ENCODE measurements at places on chromosomes 1 and 21.
A peak's percentile ranks its signal among the peaks of the same experiment; 100 is the strongest.

- DNase-seq, result no peak
These were observed 598.4 kb downstream of the RWDD3 start for GRCh38 chr1:95832370-95832769.

DNA sequence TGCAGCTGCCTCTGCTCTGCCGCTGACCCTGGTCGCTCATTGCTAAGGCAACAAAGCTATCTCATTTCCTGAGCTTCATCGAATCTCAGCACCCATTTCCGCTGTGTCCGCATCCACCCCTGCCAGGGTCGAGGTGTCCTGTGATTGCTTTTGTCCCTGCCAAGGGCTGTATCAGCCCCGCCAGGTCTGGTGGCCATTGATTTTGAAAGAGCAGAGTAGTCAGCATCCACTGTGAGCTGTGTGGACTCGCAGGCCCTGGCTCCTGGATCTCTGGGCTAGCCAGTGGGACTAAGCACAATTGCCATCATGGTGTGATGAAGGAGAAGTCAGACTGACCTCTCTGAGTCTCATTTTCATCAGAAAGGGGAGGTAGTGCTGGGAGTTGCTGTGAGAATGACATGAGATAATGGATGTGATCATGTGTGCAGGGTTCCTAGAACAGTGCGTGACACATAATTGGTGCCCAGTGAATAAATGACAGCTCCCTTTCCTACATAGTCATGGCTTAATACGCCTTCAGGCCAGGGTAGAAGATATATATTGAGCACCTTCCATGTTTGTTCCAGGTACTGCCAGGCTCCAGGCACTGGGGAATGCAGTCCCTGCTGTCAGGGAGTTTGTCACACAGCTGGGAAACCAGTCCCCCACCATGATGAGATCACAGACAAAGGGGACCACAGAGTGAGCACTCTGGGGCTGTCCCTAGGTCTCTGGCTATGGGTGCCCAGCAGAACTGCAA is 32.1 kb downstream of the NAV1 start:
- DNase-seq, result no peak

DNA sequence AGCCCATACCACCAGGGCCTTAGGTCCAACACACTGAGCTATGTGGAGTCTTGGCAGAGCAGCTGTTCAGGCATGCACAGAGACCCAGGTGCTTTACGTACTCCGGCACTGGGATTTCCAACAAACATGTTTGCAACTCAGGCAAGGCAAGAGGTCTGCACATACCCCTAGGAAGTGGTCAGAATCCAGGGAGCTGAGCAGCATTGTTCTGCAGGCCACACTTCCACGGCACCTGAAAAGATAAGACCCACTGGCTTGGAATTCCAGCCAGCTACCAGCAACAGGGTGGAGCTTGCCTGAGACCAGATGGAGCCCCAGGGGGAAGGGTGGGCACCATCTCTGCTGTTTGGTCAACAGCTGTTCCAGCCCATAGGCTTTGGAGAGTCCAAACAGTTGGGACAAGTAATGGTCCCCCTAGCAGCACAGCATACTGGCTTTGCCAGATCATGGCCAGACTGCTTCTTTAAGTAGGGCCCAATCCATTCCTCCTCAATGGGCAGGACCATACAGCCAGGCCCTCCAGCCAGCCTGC is 51.7 kb upstream of the LRRC8B start:
- DNase-seq, result no peak

GRCh38 chr1:84883286-84883685 is 9.7 kb downstream of the LPAR3 start:
- DNase-seq, result no peak

DNA sequence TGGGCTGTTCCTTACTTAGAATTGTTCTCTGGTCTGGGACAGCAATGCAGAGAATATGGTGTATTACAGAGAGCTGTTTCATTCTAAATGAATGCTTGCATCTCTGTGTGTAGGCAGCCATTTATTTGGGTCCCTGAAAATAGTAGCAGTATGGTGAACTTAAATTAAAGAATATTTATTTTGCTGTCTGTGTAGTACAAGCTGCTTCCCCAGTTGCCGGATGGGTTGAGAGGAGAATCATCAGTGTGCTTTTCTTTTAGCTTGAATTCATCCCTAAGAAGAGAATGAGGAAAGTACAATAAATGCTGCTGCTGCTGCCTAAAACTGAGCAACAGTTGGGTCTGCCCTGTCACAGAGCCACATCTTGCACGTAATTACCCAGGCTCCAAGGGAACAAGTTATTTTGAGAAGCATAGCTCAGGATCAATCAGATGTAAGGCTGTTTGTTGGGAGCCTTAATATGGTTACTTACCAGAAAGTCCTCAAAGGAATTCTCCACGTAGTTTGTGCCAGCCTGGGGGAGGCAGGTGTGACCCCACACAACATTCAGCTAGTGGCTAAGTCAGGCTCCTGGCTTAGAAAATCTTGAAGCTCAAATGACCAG is 16.6 kb downstream of the ACTN2 start:
- DNase-seq, result no peak

DNA sequence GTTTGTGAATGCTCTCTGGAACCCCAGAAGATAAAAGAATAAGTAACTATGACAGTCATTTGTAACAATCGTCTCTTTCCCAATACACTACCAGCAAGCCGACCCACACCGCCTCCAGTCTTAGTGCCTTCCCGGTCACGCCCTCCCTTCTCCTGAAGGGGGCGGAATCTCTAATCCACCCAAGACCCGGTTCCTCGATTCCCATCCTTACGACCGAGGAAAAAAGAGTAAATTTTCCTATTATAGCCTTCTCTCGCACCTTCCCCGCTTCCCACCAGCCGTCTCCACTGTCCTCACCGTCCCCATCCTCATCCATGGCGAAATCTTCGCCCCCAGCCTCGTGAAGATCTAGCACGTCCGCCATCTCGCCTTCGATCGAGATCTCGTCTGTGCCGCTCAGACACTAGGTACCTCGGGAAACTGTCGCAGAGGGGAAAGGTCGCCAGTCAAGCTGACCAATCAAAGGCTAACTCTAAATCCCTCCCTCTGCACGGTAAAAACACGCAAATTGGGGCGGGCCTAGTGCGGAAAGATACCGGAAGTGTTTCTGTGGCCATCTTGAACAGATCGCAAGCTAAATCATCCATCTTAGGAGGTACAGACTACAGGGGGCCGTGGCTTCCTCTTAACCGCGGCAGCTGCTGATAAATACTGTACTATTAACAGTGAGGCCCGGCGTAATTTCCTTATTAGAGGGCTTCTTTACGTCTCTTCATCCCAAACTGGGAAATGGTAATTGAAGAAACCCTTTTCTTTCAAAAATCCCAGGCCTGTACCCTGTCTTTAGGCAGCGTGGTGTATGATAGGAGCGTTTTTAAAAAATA is at the start of gene RBM8A:
RBM8A (minus strand) TSS at position 422 of the 824 bp plus-strand sequence; CDS start at position 364, 58 bp downstream.
- DNase-seq, result peak; percentile 91

DNA sequence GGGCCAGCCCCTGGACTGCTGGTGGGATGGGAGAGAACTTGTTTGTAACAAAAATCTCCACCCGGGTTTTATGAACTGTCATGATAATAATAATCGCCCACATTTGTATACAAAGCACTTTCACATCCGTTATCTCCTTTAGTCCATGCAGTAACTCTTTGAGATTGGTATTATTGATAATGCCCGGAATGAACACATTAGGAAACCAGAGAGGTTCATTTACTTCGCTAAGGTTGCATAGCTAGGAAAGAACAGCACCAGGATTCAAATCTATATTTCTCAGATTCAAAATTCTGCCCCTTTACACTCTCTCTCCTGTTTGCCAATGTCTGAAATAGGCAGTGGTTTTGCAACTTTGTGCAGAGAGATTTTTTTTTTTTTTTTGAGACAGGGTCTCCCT is 131.4 kb downstream of the FOXD2 start:
- DNase-seq, result no peak

DNA sequence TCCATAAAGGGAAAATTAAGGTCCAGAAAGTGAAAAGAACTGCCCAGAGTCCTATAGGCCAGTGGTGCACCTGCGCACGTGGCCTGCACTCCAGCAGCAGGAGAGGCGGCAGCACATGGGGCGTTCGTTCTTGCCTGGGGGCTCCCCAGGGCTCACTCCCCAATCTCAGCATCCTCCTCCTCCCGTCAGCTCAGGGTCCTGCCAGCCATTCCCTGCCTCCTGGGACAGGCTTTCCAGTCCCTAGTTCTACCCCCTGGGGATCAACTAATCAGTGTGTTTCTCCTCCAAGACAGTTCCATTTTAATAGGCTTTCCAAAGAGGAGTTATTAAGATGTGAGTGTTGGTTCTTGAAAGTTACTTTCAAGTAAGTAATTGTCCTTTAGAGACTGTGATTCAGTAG is 1.2 kb upstream of the A3GALT2 start:
- no peak for DNase-seq

GRCh38 chr21:29501451-29501850 is 202.7 kb downstream of the BACH1 start:
- DNase-seq, result no peak

DNA sequence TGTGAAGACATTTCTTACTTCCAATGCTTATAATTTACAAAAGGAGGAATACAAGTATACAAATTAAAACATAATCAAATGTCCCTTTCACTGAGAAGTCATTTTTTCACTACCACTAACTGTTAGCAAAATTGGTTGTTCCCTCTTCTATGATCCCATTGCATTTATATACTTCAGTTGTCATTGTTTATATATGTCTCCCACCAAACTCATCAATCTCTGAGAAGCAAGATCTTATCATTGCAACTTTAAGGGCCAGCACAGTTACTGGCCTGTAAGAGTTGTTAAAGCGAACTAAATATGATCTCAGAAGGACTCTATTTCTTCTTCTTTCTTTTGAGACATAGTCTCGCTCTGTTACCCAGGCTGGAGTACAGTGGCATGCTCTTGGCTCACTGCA is 223.3 kb upstream of the DMRTA2 start:
- no peak for DNase-seq

DNA sequence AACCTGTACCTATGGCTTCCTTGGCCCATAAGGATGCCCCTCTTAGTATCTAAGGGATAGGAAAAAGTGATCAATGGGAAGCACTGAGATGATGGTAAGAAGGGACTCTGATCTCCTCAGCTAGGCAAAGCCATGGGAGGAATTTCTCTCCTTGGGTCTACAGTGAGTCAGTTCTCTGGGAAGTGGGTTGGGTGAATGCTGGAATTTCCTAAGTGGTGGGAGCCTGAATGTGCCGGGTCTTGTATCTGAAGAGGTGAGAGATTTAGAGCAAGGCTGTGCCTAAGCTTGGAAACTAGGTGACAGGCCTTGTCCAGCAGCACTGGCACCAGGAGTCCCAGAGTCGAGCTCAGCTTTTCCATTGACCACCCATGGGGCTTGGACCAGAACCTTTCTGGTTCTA is 96.3 kb upstream of the SLC2A1 start:
- no peak for DNase-seq

DNA sequence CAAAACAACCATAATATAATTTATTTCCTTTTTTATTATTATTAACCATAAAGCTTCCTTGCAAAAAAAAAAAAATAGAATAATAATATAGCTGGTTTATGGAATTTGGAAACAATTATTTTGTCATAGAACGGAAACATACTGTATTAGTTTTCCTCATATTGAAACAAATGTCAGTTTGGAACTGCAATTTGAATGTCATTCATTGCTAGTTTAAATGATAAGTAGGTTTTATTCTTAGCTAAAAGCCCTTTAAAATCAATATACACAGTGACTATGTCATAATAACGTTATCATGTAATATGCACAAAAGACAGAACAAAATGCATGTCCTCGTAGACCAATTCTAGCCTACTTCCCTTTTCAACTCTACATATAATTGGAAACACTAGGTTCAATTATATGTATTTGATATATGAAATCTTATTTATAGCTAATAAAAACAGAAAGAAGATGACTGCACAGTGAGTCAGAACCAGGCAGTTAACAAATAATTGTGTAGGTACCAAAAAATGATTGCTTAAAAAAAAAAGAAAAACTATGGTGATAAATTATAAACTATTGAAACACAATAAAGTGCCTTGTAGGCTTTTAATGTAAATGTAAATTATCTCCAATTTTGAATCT is 85.2 kb upstream of the EXO1 start:
- DNase-seq, result no peak

- DNase-seq, result no peak
These were observed 13.9 kb downstream of the UBIAD1 start for GRCh38 chr1:11286735-11287410.

GRCh38 chr1:41239988-41240610 is 2.0 kb downstream of the SCMH1 start:
- no peak for DNase-seq

GRCh38 chr1:100265562-100265930 is 470 bp upstream of the RTCA start:
- no peak for DNase-seq

DNA sequence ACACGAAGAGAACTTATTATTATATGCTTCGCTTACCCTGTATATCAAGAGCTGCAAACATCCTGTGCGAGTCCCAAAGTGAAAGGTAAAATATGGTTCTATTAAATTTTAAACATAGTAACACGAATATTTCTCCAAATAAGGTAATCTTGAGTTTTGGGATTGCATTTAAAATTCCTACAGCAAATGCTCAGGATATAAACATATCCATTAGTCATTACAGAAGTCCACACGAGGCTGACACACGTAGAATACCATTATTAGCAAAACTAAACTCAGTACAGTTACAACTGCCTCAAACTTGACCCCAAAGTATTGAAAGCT is 282 bp upstream of the LYPLAL1 start:
- DNase-seq, result no peak

- DNase-seq, result no peak
These were observed 7.2 kb downstream of the KISS1 start for GRCh38 chr1:204188959-204189639.

GRCh38 chr1:177082855-177083693 is 81.4 kb downstream of the ASTN1 start:
- no peak for DNase-seq

DNA sequence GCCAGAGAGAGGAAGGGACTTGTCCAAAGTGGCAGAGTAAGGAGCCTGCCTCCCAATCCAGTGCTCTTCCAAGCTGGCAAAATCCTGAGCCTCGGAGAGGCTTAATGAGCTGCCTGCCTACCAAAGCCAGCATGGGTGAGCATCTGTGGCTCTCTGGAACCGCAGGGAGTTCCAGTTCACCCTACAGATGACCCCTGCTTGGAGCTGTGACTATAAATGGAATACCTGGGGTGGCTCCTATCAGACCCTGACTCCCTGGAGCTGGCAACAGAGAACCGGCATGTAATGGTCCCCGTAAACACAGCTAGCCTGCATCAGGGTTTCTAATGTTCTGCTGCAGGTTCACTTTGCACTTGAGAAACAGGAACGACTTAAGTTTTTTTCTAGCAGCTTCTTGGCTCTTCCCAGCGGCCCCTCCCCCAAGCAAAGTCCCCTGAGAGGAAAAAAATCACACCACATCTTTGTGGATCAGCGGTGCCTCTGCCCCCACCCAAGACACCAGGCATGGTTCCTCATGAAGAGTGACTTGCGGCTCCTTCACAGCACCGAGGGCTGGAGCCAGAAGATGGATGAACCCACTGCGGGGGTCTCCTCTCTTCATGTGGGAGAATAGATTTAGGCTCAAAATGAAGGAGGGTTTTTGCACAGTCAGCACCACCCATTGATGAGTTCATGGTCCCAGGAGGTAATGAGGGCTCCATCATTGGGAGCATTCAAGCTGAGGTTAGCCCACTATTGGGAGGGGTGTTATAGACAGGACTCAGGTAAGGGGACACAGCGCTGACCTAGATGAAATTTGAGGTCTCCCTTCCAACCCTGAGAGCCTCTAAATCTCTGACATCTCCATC is 79.0 kb downstream of the SYT2 start:
- DNase-seq, result no peak
